Cerebellum (tissue), 4 donors: ENCODE measurements at places on chromosomes 11 and 22.

GRCh38 chr11:35639591-35640179 is 21.4 kb downstream of the FJX1 start:
- no peak for DNase-seq

GRCh38 chr11:128450882-128451651 is 136.3 kb downstream of the ETS1 start:
- no peak for DNase-seq

DNA sequence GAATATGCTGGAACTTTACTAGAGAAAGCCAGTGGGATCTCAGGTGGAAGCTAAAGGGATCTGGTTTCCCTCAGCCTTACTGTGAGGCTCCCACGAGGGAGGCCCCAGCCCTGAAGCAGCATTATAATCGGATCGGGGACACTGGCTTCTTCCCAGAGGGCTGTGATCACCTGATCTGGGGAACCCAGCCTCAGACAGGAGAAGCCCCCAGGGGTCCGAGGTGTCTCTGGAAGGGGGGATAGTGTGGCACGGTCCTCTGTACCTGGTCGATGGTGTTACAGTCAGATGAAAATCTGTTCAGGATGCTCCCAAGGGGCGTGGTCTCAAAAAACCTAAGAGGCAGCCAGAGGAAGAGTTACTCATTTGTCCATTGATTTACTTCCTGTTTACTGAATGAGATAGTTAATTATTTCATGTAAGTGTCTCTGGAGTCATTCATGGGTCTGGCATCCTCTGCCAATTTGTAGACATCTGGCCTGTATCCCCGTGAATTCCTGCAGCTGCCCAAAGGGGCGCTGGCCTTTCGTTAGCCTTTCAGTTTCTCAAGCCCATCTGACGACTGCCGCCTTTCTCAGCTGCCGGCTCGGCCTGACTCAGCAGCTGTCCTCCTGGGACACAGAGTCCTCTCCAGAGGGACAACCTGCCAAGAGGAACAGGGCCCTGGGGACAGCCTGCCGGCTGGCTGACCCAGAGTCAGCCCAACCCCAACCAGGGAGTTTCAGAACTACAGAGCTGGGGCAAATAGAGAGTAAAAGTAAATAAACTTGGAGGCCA is 17.0 kb upstream of the KCNJ11 start:
- DNase-seq: no peak

- no peak for DNase-seq
These were observed 50.6 kb upstream of the TOP3B start for GRCh38 chr22:22032906-22033802.

GRCh38 chr11:45906965-45907611 is at the start of gene FREY1:
Gene FREY1, minus strand, starts transcription at chr11:45907271. Its CDS starts 26 bp downstream, at chr11:45907245.
- no peak for DNase-seq
